ENCODE measurements at places on chromosomes 3 and 15.

GRCh38 chr3:180036092-180036670 is 556 bp downstream of the PEX5L start:
- DNase-seq: no peak

- no peak for DNase-seq
These were observed 31.3 kb downstream of the LDHAL6B start for GRCh38 chr15:59237924-59238331.

DNA sequence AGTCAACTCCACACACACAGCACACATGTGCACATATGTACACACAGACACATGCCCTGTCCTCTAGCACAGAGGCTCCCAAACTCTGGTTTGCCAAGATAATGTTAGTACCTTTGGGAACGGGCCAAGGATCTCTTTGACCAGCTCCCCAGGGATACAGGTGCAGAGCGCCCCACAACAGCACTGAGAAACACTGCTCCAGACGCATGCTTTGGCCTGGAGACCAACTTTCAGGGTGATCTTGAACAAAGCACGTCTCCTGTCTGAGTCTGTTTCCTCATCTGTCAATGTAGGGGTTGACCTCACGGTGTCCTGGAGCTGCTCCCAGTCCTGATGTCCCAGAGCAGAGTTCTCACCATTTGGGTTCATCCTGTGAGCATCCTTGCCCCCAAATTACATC is 15.9 kb upstream of the SKOR1 start:
- DNase-seq: no peak

- DNase-seq: peak; percentile 6
These were observed 677 bp downstream of the POLQ start for GRCh38 chr3:121545049-121545573.

GRCh38 chr3:198076722-198077308 is 116.8 kb downstream of the LMLN start:
- DNase-seq: no peak

DNA sequence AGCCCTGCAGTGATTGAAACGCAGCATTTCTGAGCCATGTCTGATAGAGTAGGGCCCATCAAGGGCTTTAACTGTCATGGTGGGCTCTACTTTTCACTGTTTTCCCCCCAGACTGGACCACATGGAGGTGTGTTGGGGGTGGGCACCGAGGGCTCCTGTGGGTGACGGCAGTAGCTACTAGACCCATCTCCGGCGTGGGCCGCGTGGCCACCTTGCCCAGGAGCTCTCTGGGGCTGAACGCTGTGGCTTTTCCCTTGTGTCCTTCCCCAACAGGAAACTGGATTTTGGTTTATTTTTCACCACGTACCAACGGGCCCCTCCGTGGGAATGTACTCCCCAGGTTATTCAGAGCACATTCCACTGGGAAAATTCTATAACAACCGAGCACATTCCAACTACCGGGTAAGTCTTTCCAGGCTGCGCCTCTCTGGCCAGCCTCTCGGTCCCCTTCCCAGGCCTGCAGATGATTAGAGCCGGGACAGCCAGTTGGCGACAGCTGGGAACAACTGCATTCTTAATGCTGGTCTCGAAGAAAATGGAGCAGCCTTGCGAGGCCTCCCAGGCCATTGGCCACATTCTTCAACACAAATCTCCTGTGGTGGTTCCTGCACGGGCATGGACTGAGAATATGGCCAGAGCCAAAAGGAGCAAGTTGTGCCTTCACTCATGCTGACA is 67.7 kb downstream of the MESD start:
- DNase-seq: no peak

Data from Jurkat, Clone E6-1 (cell line).